MCF 10A (cell line): ENCODE measurements at places on chromosomes 5 and 9.
A peak's percentile ranks its signal among the peaks of the same experiment; 100 is the strongest.

DNA sequence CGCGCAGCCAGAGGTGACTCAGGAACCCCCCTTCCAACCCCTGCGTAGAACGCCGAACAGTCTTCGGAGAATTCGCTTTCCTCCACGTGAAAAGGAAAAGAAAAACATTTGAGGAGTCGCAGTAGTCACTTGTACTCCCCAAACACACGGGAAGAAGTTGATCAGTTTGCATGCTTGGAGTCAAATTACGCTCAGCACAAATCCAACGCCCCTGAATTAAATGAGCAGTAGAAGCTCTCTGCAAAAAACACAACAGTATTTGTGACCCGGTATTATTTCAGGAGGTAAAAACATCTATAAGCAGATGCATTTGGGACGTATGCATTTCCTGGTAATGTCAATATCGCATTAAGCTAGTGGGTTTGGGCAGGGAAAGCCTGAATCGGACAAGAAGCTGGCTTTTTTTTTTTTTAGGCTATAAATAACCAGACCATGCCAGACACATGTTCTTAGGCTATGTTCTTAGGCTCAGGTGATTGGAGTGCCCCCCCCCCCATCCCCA, 854 bp upstream of the ARL15 start:
- H3K27ac ChIP-seq, result peak overlapping the region; percentile 86
- H3K4me1 ChIP-seq, result peaks cover 17% of the 10 kb centered on the region
- no peaks in the 10 kb centered on the region for H3K27me3 ChIP-seq
- H3K36me3 ChIP-seq, result peaks cover 9% of the 10 kb centered on the region
- H3K4me3 ChIP-seq, result peak overlapping the region; percentile 88
- DNase-seq, result peak; percentile 47

- DNase-seq, result no peak
- peaks cover 27% of the 10 kb centered on the region for H3K4me1 ChIP-seq
- no peaks in the 10 kb centered on the region for H3K36me3 ChIP-seq
- no peaks in the 10 kb centered on the region for H3K27me3 ChIP-seq
- no peak overlapping the region for H3K4me3 ChIP-seq
Measured at GRCh38 chr9:5671711-5672353, 42.9 kb downstream of the RIC1 start.

DNA sequence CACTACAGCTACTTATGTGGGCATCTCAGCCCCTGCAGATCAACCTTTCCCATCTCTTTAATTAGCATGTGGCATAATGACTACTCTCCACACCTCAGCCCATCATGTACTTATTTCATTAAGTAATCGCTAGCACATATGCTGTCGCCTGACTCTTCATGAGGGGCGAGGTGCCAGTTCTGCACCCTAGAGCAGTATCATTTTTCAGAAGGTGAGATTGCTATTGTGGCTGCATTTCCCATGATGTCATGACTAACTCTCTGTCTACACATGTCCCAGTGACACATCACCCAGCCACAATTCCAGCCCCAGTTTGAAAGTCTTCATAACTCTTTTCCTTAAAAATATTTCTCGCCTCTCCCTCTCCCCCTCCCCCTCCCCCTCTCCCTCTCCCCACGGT, 7.6 kb upstream of the F2RL1 start:
- peak; percentile 87 for DNase-seq
- no peaks in the 10 kb centered on the region for H3K27me3 ChIP-seq
- H3K27ac ChIP-seq, result peak overlapping the region; percentile 76
- peaks cover 28% of the 10 kb centered on the region for H3K4me1 ChIP-seq
- H3K36me3 ChIP-seq, result no peaks in the 10 kb centered on the region
- H3K4me3 ChIP-seq, result peak overlapping the region; percentile 56

GRCh38 chr5:168583742-168584482, 4.7 kb upstream of the PANK3 start:
- H3K27ac ChIP-seq, result no peak overlapping the region
- peaks cover 6% of the 10 kb centered on the region for H3K4me1 ChIP-seq
- no peak overlapping the region for H3K4me3 ChIP-seq
- no peak for DNase-seq

GRCh38 chr9:134179918-134180785, 15.8 kb upstream of the RNU6ATAC start:
- H3K4me1 ChIP-seq, result no peaks in the 10 kb centered on the region
- no peaks in the 10 kb centered on the region for H3K36me3 ChIP-seq
- peaks cover 54% of the 10 kb centered on the region for H3K27me3 ChIP-seq
- no peak overlapping the region for H3K4me3 ChIP-seq
- no peak overlapping the region for H3K27ac ChIP-seq
